ENCODE measurements at places on chromosomes 2 and 18.

DNA sequence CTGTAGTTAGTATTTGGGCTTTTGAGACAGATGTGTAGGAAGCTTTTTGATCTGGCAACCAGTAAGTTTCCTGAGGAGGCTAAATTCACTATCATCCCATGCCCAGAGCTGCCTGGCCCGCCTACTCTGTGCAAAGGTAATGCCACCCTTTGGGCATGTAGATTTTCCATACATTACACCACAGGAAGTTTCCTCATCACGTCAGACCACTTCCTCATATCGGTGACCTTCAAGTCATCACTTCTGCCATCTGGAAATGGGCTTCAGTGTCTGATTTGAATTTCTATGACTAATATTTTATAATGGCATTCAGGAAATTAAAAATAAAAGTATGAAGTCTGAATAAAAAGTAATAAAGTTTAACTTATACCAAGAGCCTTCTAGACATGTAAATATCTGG is 825.4 kb downstream of the DCDC2C start:
- no peak for DNase-seq

DNA sequence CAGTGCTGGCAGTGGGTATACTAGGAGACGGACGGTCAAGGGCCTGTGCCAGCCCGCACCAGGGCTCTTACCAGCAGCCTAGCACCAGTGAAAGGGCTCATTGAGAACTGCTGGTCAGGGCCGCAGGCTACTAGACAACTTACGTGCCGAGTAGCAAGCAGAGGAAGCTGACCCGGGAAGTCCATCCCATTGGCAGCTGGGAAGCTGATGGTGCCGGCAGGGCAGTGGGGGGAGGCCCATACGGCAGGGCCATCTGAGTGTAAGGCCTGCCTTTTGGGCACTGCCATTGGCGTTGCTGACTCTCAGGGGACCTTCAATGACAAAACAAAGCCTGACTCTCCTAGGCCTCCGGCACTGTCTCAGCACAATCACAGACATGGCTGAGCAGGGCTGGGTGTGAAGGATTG is 20.6 kb downstream of the EFR3B start:
- no peak for DNase-seq

DNA sequence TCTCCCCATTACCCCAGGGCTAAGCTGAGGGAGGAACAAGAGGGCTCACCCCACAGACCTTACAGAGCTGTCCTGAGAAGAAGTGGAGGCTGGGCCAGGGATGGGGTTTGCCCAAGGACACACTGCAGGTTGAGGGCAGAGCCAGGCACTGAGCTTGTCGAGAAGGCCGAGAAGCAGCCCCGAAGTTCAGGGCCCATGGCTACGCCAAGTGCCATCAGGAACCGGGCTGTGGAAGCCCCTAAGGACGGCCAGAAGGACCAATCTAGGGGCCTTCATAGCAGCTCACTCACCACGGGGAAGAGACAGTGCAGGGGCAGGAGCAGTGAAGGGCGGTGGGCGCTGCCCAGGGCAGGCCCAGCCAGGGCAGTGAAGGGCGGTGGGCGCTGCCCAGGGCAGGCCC is 18.6 kb upstream of the AGXT start:
- DNase-seq = no peak

DNA sequence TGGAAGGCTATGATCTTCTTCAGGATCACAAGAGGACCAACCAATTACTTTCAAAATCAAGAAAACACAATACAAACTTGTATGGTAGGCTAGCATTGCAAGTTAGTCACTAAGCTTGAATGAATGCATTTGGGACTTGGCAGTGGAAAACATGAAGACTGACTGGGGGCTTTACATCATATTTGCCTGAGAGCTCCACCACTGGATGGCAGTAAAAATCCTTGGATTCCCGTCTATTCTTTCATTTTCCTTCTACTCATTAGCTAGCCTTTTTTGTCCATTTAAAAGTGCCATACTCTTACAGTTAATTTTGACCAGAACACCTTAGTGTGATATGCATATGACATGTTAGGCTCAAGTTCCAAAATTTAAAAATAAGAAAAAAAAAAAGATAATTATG is 63.5 kb upstream of the RASGRP3 start:
- DNase-seq = no peak

DNA sequence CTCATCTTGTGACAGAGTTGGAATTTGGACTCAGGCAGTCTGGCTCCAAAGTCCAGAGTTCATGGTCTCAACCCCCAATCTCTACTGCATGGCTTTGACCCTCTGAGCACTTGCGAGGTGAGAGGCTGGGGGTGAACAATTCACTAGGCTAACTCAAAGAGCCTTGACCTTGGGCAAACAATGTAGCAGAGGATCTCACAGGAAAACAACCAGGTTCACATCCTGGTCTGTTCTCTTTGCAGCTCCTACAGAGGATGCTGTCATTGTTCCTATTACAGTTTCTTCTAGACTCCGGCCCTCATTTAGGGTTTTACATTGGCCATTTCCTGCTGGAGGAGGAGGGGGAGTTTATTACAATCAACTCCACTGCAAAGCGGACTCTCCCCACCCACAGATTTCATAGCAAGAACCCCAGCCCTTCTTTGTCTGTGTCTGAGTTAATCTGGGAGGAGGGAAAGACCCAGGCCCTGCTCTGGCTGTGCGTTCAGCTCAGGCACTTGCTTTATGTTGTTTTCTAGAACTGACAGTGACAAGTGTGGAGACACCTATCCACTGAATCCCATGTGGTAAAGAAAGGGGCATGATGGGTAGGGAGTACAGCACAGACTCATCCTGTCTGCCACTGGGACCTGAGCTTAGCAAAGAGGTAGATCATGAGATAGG is 101.6 kb downstream of the LBH start:
- DNase-seq = no peak

- DNase-seq = no peak
These were observed 27.8 kb downstream of the ANKRD62 start for GRCh38 chr18:12121175-12122042.

DNA sequence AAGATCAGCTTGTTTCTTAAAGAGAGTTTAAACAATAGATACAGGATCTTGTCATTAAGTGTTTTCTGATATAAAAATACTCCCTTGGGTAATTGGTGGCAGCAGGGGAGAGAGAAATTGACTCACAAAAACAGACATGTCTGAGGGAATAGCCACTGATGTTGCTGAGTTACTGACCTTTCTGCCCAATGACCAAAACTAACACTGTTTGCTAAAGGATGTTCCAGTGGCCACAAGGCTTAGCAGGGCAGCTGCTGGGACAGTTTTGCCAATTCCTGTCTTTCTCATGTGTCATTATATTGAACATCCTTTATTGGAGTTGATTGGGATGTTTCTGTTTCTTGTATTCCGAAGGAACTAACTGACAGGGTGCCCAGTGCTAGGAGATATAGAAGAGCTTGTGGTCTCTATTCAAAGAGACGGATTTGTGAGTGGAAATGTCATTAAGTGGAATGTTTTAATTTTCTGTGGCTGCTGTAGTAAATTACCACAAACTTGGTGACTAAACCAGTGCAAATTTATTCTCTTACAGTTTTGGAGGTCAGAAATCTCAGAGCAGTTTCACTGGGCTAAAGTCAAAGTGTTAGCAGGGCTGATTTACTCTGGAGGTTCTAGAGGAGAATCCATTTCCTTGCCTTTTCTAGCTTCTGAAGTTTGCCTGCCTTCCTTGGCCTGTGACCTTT is 124.8 kb upstream of the RMDN2 start:
- no peak for DNase-seq
